Stimulated activated CD8-positive, alpha-beta memory T cell treated with anti-CD3 and anti-CD28 coated beads, Interleukin-12 subunit alpha, Interleukin-12 subunit beta, amount 100 ng/mL, for 1 hour (primary cell): ENCODE measurements at places on chromosomes 1 and 21.

GRCh38 chr1:203764105-203765028 lies 616 bp upstream of the LAX1 start:
- no peak for DNase-seq

GRCh38 chr21:45064618-45065399 lies 9.6 kb upstream of the ADARB1 start:
- DNase-seq = no peak

DNA sequence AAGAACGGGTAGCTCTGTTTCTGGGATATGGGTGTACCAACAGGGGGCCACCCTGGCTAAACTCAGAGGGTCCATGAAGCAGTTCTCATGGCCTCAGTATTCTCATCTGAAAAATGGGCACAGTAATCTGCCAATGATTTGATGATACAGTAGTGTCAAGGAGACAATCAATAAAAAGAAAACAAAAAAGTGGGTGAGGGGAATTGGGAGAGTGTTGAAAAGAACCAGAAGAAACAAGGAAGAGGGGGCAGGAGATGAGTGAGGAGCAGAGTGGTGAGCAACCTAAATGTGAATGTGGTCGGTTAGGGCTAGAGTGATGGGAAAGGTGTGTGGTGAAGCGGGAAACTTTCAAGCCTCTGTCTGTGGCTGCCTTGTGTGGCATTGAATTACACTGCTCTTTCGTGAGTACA lies 2.0 kb downstream of the SLAMF7 start:
- no peak for DNase-seq

- DNase-seq = peak; percentile 75
Measured at GRCh38 chr1:151059109-151060006, at the start of gene CDC42SE1. Gene CDC42SE1 (minus strand): TSS chr1:151059622. CDS start chr1:151055730, 3,892 bp downstream.

GRCh38 chr1:245052258-245052657 lies 102.5 kb upstream of the KIF26B start:
- DNase-seq = no peak

GRCh38 chr1:160206036-160206389 lies 829 bp downstream of the PEA15 start:
- peak; percentile 21 for DNase-seq

DNA sequence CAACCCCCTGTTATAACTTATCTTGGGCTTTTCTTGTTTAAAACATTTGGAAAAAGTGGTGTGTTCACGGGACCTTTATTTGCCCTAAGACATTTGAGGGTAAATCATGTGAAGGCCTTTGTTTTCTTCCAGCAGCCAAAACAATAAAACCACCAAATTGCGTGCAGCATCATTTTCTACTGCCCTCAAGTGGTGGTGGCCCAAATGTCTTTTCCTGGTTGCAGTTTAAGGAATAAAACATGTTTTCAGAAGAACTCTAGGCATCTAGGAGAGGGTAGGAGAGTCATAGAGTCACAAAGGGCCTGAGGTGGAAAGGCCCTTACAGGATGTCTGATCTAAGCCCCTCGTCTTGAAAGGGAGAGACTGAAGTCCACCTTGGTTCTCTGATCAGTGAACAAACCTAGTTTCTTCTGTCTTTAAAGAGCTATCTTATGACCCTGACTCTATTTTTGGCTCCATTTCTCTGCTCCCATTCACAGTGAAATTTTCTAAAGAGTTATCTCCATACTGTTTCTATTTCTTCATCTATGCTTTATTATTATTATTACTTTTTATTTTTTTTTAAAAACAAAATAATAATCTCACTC lies 16.0 kb upstream of the EPS15 start:
- DNase-seq = no peak

- DNase-seq = no peak
Measured at GRCh38 chr1:151012684-151013471, 4.6 kb downstream of the PRUNE1 start.

DNA sequence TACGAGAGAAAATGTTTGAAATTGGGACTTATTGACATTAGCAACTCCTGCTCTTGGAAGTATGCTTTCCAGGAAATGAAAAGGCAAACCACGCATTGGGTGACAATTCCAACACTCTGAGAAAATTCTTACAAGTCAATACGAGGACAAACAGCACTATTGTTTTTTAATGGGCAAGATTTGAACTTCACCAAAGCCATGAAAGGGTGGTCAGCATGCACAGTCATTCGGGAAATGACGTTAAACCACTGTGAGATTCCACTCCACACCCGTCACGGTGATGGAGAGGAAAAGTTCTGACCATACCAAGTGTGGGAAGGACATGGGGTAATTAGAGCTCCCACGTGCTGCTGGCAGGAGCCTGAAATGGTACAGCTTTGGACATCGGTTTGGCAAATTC lies 12.2 kb upstream of the PRXL2B start:
- DNase-seq = no peak
